ENCODE measurements at places on chromosomes 3 and 15.

GRCh38 chr3:126618021-126618420 is 36.9 kb downstream of the TXNRD3 start:
- H3K4me3 ChIP-seq: no peak overlapping the region
- no peak overlapping the region for H3K27ac ChIP-seq
- peaks cover 6% of the 10 kb centered on the region for H3K4me1 ChIP-seq

GRCh38 chr15:49692514-49693090 is 71.8 kb downstream of the DTWD1 start:
- peaks cover 5% of the 10 kb centered on the region for H3K4me1 ChIP-seq
- H3K27me3 ChIP-seq: no peaks in the 10 kb centered on the region
- peak overlapping the region; percentile 76 for H3K27ac ChIP-seq
- H3K36me3 ChIP-seq: no peaks in the 10 kb centered on the region

GRCh38 chr3:151425627-151426340 is 35.1 kb downstream of the IGSF10 start:
- H3K4me1 ChIP-seq: peaks cover 7% of the 10 kb centered on the region
- H3K27me3 ChIP-seq: no peaks in the 10 kb centered on the region
- H3K36me3 ChIP-seq: peaks cover 5% of the 10 kb centered on the region
- DNase-seq: no peak
- no peak overlapping the region for H3K4me3 ChIP-seq

GRCh38 chr3:15297608-15298350 is 34.6 kb downstream of the SH3BP5 start:
- no peaks in the 10 kb centered on the region for H3K36me3 ChIP-seq
- DNase-seq: no peak
- H3K27ac ChIP-seq: no peak overlapping the region
- H3K27me3 ChIP-seq: no peaks in the 10 kb centered on the region
- H3K4me1 ChIP-seq: no peaks in the 10 kb centered on the region
- H3K4me3 ChIP-seq: no peak overlapping the region

DNA sequence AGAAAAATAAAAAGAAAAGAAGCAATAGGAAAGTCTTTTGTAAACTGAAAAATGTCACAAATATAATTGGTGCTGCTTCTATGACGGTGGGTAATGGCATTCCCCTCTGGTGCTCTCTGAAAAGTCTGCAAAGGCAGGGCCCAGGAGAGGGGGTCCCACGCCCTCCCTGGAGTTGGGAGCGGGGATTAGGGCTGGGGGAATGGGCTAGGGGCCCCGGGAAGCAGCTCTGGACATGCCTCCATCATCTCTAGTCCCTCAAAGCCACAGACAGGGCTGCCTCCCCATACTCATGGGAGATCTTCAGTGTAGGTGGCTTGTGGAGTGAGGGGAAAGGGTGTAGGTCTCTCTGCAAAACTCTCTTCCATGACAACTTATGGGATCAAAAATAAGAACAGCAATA is 7.8 kb upstream of the RHCG start:
- no peak overlapping the region for H3K4me3 ChIP-seq
- peaks cover 28% of the 10 kb centered on the region for H3K27me3 ChIP-seq
- no peaks in the 10 kb centered on the region for H3K4me1 ChIP-seq
- DNase-seq: no peak

GRCh38 chr3:10219737-10220136 is 28.5 kb upstream of the TATDN2 start:
- H3K4me3 ChIP-seq: no peak overlapping the region
- H3K27me3 ChIP-seq: no peaks in the 10 kb centered on the region
- peaks cover 2% of the 10 kb centered on the region for H3K36me3 ChIP-seq
- peaks cover 3% of the 10 kb centered on the region for H3K4me1 ChIP-seq
- no peak for DNase-seq

- H3K4me3 ChIP-seq: no peak overlapping the region
- no peaks in the 10 kb centered on the region for H3K36me3 ChIP-seq
- no peaks in the 10 kb centered on the region for H3K4me1 ChIP-seq
Measured at GRCh38 chr3:170044271-170044670, 6.5 kb downstream of the GPR160 start.

DNA sequence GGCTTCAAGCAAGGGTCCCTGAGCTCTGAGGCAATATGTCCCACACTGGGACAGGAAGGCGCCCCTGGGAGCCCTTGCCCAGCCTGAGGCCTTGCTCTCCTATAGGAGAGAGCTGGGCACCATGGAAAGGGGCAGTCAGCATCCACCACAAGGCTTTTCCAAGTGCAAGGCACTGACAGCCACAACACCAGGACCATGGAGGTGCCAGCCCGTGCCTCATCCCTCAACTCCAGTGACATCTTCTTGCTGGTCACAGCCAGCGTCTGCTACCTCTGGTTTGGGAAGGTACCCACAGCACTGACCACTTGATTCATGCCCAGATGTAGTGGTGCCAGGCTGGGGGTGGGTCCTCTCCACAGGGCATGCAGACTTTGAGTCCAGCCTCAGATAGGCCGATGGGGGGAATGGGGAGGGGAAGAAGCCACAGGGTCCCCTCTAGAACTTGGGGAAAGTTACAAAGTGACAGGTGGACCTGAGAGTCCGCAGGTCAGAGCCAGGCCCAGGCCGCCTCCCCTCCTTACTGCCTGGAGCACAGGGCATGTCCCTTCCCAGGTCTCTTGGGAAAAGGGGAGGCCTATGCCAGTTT is 11.8 kb downstream of the VILL start:
- H3K27me3 ChIP-seq: no peaks in the 10 kb centered on the region
- H3K36me3 ChIP-seq: no peaks in the 10 kb centered on the region
- no peak overlapping the region for H3K27ac ChIP-seq
- no peak for DNase-seq
- H3K4me3 ChIP-seq: no peak overlapping the region
- peaks cover 49% of the 10 kb centered on the region for H3K4me1 ChIP-seq

DNA sequence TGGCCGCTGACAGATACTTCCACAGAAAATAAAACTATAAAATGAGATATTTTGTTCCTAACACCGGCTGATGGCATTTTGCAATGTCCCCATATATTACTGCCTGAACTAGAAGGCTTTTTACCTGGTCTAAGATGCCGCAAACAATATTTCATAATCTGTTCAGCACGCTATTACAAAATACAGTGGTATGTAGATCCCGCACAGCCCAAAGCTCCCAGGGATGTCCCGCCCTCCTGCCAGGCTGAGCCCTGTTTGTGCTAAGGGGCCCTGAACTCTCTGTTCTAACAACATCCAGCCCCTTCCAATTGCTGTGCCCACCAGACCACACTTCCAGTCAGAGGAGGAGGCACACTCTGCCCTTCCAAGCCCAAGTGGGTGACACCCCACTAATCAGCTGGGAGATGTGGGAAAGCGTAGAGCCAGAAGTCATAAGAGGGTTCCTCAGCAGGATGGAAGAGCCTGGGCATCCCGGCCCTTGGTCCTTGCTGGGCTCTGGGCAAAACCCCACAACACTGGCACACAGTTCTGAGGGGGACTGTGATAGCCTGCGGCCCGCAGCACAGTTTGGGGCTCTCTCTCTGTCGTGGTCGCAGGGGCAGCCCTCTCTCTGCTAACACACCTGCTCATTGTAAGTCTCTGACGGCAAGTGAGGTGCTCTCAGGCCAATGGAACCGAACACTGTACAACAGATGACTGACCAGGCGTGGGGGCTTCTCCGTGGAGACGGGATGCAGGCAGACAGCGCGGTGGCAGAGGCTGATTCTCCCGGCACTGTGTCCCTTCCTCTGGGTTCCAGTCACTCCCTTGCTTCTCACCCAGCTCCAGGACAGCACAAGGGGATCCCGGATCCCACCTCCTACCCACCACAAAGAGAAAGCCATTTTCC is 55.2 kb downstream of the PCSK6 start:
- H3K27me3 ChIP-seq: no peaks in the 10 kb centered on the region
- no peak overlapping the region for H3K27ac ChIP-seq
- peaks cover 2% of the 10 kb centered on the region for H3K36me3 ChIP-seq
- no peak for DNase-seq
- no peak overlapping the region for H3K4me3 ChIP-seq

GRCh38 chr3:28947061-28947460 is 333.8 kb upstream of the RBMS3 start:
- H3K4me1 ChIP-seq: no peaks in the 10 kb centered on the region
- no peak overlapping the region for H3K4me3 ChIP-seq
- no peaks in the 10 kb centered on the region for H3K36me3 ChIP-seq
- no peak for DNase-seq
- no peaks in the 10 kb centered on the region for H3K27me3 ChIP-seq

GRCh38 chr3:105365081-105365390 is 1.7 kb upstream of the ALCAM start:
- peak overlapping the region; percentile 91 for H3K4me3 ChIP-seq
- H3K36me3 ChIP-seq: no peaks in the 10 kb centered on the region
- no peak for DNase-seq

DNA sequence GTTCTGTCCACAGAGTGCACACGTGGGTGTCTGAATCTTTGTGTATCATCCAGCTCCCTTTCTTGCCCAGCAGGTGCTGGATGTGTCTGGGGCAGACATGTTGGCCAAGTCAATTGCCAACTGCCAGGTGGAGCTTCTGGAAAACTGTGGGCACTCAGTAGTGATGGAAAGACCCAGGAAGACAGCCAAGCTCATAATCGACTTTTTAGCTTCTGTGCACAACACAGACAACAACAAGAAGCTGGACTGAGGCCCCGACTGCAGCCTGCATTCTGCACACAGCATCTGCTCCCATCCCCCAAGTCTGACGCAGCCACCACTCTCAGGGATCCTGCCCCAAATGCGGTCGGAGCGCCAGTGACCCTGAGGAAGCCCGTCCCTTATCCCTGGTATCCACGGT is 12.5 kb upstream of the RPP14 start:
- peaks cover 10% of the 10 kb centered on the region for H3K4me1 ChIP-seq
- H3K27ac ChIP-seq: peak overlapping the region; percentile 9
- H3K27me3 ChIP-seq: no peaks in the 10 kb centered on the region
- H3K4me3 ChIP-seq: no peak overlapping the region
- DNase-seq: no peak
- H3K36me3 ChIP-seq: peaks cover 13% of the 10 kb centered on the region

DNA sequence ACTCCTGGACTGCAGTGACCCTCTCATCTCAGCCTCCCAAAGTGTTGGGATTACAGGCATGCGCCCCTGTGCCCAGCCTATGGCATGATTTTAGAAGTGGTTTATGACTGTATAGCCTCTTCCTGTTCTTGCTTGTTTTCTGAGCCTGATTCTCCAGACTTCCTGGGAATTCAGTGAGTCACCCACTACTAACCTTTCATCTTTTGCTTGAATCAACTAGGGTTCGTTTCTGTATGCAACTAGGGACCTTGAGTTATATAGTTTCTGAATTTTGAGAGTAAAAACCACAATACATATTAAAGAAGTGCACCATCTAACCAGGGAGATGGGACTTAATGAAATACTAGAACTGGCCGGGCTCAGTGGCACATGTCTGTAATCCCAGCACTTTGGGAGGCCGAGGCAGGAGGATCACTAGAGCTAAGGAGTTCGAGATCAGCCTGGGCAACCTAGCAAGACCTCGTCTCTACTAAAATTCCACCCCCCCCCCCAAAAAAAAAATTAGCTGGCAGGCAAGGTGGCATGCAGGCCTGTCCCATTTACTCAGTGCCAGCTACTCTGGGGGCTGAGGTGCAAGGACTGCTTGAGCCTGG is 76.0 kb downstream of the ZNF609 start:
- H3K27ac ChIP-seq: no peak overlapping the region
- peaks cover 20% of the 10 kb centered on the region for H3K4me1 ChIP-seq
- H3K4me3 ChIP-seq: no peak overlapping the region
- H3K27me3 ChIP-seq: no peaks in the 10 kb centered on the region
- H3K36me3 ChIP-seq: no peaks in the 10 kb centered on the region

- H3K36me3 ChIP-seq: no peaks in the 10 kb centered on the region
- DNase-seq: no peak
- H3K27me3 ChIP-seq: no peaks in the 10 kb centered on the region
- peaks cover 7% of the 10 kb centered on the region for H3K4me1 ChIP-seq
- H3K27ac ChIP-seq: no peak overlapping the region
Measured at GRCh38 chr3:194235160-194235559, 99.2 kb downstream of the HES1 start.

DNA sequence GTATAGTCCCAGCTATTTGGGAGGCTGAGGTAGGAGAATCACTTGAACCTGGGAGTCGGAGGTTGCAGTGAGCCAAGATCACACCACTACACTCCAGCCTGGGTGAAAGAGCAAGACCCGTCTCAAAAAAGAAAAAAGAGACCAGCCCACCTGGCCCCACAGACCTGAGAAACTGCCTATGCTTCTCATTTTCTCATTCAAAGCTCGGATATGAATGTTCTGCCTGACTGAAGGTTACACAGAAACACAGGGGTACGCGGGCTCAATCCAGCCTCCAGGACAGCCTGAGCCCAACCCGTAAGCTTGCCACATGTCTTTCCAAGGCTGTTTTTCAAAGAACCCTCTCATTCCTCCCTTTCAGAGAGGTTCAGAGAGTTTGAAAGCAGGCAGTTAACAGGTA is 9.7 kb upstream of the LRRC15 start:
- peaks cover 19% of the 10 kb centered on the region for H3K27me3 ChIP-seq
- no peak overlapping the region for H3K4me3 ChIP-seq
- DNase-seq: no peak
- no peaks in the 10 kb centered on the region for H3K36me3 ChIP-seq
- no peak overlapping the region for H3K27ac ChIP-seq
- H3K4me1 ChIP-seq: peaks cover 35% of the 10 kb centered on the region

DNA sequence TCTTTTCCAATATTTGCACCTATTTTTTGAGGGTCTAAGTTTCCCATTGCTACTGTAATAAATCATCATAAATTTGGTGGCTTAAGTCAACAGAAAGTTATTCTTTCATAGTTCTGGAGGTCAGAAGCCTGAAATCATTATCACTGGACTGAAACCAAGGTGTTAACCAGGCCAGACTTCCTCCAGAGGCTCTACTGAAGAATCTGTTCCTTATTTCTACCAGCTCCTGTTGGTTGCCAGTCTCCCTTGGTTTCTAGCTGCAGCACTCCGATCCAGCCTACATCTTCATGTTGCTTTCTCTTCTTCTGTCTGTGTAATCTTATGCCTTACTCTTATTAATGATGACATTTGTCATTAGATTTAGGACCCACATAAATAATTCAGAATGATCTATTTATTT is 22.0 kb upstream of the ARPP21 start:
- H3K27ac ChIP-seq: no peak overlapping the region
- H3K27me3 ChIP-seq: no peaks in the 10 kb centered on the region
- H3K36me3 ChIP-seq: no peaks in the 10 kb centered on the region
- H3K4me1 ChIP-seq: no peaks in the 10 kb centered on the region
- H3K4me3 ChIP-seq: no peak overlapping the region
- no peak for DNase-seq
